ENCODE measurements at places on chromosomes 11 and 22. TPM values are rescaled to one million over a fixed set of nuclear protein-coding genes. Genes with fewer than 3 reads are reported as not detected.

DNA sequence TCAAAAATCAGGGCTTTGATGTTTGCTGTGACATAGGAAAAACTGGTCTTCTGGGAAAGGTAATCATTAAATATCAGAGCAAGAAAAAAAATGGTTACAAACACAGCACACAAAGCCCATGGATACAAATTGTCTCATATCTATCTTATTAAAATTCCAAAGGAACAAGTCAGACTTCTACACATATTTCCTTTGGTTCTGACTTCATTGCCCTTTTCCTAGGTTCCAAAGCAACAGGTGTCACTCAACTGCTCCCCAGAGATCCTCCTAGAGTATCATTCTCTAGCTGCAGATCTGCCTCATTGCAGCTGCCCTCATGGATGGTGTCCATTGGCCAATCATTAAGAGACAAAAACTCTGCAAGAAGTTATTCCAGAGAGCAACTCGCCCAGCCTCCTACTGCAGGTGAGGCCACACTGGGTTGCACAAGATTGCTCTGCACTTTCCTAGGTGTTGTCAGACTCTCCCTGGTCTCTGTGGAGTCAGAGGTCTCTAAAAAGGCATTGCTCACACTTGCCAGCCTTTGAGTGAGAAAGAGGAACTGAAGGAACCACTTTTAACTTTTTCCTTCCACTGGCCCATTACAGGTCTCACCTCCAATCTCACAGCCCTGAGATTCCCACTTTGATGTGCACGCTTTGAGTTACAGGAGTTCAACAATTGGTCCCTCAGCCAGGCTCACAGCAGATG, 5.7 kb downstream of the DRICH1 start:
- no peaks in the 10 kb centered on the region for H3K4me1 ChIP-seq
- H3K4me3 ChIP-seq: no peak overlapping the region
- no peaks in the 10 kb centered on the region for H3K27me3 ChIP-seq
- DNase-seq: no peak

GRCh38 chr11:33769542-33769941, 4.8 kb downstream of the FBXO3 start:
- H3K4me3 ChIP-seq: no peak overlapping the region
- no peak for DNase-seq
- H3K27ac ChIP-seq: no peak overlapping the region
- H3K4me1 ChIP-seq: peaks cover 22% of the 10 kb centered on the region

DNA sequence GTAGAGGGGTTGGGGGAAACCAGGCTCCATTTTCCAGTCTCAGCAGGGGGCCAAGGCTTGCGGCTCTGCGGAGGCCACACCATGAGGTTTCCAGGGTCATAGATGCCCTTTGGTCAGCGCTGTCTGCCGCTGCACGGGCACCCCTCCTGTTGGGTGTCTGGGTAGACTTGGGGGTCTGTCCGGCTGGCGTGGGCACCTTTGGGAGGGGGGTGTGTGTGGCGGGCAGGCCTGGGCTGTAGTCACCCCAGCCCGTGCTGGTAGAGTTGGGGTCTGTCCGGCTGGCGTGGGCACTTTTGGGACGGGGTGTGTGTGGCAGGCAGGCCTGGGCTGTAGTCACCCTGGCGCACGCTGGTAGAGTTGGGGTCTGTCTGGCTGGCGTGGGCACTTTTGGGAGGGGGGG, 18.6 kb downstream of the LSP1 start:
- H3K4me3 ChIP-seq: peak overlapping the region; percentile 19
- no peaks in the 10 kb centered on the region for H3K27me3 ChIP-seq
- peak overlapping the region; percentile 97 for H3K27ac ChIP-seq
- no peaks in the 10 kb centered on the region for H3K36me3 ChIP-seq
- peaks cover 45% of the 10 kb centered on the region for H3K4me1 ChIP-seq

Gene CDK2AP2
- 42.5 TPM for total RNA-seq

DNA sequence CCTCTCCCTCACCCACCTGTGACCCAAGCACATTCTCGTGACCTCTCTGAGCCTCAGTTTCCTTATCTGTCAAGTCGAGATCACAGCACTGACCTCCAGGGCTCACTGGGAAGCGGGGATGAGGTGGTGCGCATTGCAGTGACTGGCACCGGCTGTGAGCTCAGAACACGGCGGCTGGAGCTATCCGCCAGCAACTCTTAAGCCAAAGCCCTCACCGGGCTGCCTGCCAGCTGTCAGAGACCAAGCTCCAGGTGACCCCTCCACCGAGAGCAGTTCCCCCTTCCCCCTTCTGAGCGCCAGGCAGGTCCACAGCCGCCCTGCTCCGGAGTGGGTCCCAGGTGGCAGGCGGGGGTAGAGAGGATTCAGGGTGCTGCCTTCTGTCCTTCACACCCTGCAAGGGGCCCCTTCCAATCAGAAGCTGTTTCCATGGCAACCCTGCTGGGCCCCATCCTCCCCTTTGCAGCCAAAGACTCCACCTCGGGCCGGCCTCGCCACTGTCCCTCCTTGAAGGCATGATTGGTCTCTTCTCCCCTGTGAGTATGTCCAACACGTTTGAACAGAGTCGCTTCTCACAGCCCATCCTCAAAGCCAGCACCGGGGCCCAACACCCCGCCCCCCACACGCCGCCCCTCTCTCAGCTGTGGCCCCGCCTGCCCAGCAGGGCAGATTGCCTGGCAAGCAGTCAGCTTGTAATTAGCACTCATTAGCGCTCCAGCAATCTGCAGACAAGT, 98.7 kb downstream of the WNT7B start:
- H3K36me3 ChIP-seq: no peaks in the 10 kb centered on the region
- no peak overlapping the region for H3K27ac ChIP-seq
- peaks cover 4% of the 10 kb centered on the region for H3K4me1 ChIP-seq
- peaks cover 34% of the 10 kb centered on the region for H3K27me3 ChIP-seq

Gene PATE2
- total RNA-seq: not detected

Gene AP1B1
- 100 TPM for total RNA-seq

DNA sequence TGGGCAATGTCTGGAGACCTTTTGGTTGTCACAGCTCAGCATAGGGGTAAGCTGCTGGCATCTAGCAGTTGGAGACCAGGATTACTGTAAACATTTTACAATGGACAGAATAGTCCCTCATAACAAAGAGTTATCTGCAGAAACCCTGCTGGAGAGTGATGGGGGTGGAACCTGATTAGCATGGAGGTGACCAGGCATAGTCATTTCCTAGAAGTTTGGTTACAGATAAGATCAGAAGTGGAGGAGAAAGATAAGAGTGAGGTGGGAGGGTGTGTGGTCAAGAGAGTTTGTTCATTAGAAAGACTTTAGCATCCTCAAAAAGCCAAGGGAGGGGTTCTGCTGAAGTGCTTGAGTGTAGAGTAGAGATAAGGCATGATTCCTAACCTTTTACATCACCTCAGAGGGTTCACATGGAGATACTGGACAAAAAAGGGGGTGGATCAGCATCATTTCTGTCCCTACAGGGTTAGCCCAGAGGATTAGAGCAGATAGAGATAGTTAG, 38.8 kb downstream of the PRDM11 start:
- no peaks in the 10 kb centered on the region for H3K27me3 ChIP-seq
- H3K4me1 ChIP-seq: no peaks in the 10 kb centered on the region
- DNase-seq: no peak
- no peak overlapping the region for H3K4me3 ChIP-seq

Gene PRODH
- 0.33 TPM for total RNA-seq

GRCh38 chr11:118311518-118311917, 7.0 kb downstream of the CD3E start:
- no peaks in the 10 kb centered on the region for H3K36me3 ChIP-seq
- no peak overlapping the region for H3K27ac ChIP-seq
- peaks cover 18% of the 10 kb centered on the region for H3K27me3 ChIP-seq
- no peak for DNase-seq
- H3K4me1 ChIP-seq: peaks cover 2% of the 10 kb centered on the region
- no peak overlapping the region for H3K4me3 ChIP-seq

Gene PAMR1
- total RNA-seq: 20.2 TPM

GRCh38 chr11:76995081-76995576, 39.1 kb upstream of the B3GNT6 start:
- H3K27ac ChIP-seq: no peak overlapping the region
- no peaks in the 10 kb centered on the region for H3K36me3 ChIP-seq
- H3K4me1 ChIP-seq: no peaks in the 10 kb centered on the region
- no peak overlapping the region for H3K4me3 ChIP-seq

Gene IGLL1
- total RNA-seq: not detected

DNA sequence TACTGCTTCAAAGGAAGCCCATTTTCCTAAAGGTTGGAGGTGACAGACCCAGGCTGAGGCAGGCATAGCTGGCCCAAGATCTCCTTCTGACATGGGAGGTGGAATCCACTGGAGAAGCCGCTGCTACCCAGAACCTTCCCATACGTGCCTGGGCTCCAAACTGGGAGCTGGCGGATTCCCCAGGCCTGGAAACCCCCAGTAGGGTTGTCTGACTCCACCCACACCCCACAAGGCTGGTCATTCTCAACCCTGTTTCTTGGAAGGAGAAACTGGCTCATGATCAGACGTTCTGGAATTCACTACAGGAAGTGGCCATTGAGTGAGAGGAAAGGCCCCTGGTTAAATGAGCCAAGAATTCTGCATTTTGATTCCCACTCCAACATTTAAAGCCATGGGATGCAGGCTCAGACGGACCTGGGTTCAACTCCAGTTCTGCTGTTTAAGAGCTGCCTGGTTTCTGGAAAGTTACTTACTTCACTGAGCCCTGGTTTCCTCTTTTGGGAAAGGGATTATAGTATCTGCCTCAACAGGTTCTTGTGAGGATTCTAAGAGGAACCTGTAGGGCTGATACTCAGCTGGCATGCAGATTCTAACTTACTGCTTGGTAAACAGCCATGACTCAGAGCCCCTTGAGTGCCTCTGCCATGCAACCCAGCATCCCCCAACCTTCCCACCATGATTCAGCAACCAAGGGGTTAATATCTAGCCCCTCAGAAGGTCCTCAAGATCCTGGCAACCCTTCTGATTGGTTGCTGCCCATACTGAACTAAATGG, 19.4 kb upstream of the TSKU start:
- H3K4me1 ChIP-seq: peaks cover 4% of the 10 kb centered on the region
- peak overlapping the region; percentile 49 for H3K27ac ChIP-seq
- no peaks in the 10 kb centered on the region for H3K27me3 ChIP-seq
- DNase-seq: no peak
